ENCODE measurements at places on chromosomes 2 and 18.

- DNase-seq = no peak
Observed at GRCh38 chr18:12768625-12769024, 65.8 kb downstream of the PSMG2 start.

GRCh38 chr2:197599285-197599965, 76.0 kb downstream of the RFTN2 start:
- DNase-seq = peak; percentile 89

GRCh38 chr2:119371111-119371510, 4.3 kb downstream of the DBI start:
- DNase-seq = no peak

- no peak for DNase-seq
Observed at GRCh38 chr18:27616324-27616723, 431.2 kb upstream of the CHST9 start.
